OCI-M1 (cell line): ENCODE measurements at places on chromosomes 13 and 19.

GRCh38 chr19:16829010-16829821, at the start of gene SIN3B:
SIN3B (plus strand) TSS chr19:16829398; CDS start chr19:16829421, 23 bp downstream.
- DNase-seq: peak; percentile 97

GRCh38 chr19:41192574-41193429, at the start of gene CYP2S1:
CYP2S1 (plus strand) TSS chr19:41193219; CDS start chr19:41193265, 46 bp downstream.
- DNase-seq: no peak

DNA sequence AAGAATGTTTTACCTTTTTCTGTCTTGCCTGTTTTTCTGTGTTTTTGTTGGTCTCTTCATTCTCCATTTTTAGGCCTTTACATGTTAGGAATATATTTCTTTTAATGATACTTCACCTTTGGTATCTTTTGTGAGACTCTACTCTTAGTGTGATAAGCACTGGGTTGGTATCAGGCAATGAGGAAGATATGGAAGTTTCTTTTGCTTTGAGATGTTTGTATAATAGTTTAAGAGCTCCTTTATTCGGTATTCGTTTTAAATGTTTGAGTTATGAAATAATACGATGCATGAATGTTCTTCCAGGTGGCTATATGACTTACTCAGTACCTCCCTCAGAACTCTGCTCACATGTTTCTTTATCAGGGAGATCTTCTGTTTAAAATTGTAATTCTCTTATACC, 144.8 kb downstream of the PDS5B start:
- DNase-seq: no peak

GRCh38 chr13:79190932-79191331, 215.1 kb downstream of the RBM26 start:
- peak; percentile 51 for DNase-seq

DNA sequence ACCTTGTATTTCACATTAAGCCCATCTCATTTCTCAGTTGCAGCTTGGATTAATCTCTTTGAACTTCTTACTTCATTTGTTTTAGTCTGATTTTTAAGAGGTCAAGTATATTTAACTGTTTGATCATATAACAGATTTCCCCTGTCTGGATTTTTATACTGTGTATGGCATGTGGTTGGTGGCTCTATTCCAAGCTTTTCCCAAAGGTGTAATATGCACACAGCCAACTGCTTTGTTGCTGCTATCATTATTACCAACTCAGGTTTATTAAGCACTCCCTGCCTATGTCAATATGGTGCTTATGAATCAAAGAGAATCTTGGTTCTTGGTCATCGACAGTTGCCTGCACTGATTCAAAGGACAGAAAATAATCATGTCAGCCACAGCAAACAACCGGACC, 92.6 kb downstream of the RAP2A start:
- no peak for DNase-seq

DNA sequence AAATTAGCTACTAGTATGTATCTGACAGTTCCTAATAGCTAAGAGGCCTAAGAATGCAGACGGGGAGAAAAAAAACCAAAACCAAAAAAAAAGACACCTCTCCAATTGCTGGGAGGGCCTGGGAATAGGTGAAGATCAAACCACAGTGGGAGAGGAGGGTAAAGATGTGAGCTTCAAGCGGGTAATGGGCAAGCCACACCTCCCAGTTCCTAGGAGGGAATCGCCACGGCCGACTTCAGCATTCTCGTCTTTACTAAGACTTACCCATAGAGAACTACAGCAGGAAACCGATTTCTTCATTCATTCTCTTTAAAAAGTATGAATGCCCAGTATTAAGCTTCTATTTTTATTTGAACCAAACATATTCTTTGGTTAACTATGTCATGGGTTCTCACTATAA, 5.6 kb upstream of the EEF1AKMT1 start:
- DNase-seq: no peak

GRCh38 chr19:11942008-11942842, 17.3 kb downstream of the ZNF700 start:
- DNase-seq: no peak

DNA sequence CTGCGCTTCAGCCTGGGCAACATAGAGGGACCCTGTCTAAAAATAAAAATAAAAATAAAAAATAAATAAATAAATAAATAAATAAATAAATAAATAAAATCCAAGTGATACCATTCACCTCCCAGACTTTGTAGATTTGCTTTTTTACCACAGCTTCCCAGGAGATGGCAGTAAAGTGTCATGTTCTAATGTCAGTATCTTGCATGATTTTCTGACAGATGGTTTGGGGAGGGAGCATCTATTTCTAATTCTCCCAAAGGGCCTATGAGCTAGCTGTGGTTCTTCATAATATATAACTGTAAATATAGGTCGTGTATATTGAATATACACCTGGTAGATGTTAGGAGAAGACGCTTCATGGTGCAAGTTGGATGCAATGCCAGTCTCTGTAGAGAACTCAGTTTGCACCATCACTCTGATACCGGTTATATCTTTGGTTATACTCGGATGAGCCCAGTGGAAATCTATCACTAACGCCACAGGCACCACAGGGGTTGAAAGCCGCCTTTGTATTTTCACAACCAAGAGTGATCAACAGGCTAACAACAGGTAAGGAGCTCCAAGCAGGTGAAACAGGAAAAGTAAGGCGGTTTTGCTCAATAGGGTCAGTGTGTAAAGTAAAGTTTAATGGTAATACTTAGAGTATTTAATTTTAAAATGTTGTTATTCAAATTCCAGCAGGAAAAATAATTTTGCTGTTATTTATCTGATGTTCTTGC, 13.9 kb downstream of the APLP1 start:
- peak; percentile 89 for DNase-seq

DNA sequence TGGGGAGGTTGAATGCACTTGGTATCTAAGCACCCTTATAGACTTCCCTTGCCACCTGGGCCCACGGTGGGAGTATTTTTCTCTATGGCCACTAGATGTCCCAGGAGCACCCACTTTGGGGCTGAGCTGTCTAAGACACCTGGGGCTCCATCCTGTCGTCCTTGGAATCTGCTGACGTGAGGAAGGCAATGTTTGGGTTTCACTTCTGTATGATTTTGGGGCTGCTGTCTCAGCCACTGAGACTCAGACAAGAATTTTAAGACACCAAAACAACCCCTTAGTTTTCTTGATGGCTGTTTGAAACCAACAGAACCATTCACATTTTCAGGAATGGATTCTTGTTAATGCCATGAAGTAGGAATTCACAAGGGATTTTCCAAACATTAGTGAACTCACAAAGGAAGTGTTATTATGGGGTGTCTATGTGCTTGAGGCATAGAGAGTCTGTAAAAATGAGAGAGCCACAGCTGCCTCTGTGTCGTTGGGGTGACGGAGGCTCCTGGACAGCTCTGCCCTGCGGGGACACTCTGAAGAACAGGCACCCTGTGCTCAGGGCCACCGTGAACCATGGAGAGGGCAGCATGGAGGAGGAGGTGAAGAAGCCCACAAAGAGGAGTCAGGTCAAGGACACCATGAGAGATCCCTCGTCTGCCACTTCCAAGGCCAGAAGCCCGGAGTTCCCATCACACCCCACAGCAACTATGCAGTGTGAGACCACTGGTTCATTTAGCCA, 106.8 kb upstream of the SPATA13 start:
- peak; percentile 63 for DNase-seq

- no peak for DNase-seq
These were observed 1.7 kb upstream of the SMAD9 start for GRCh38 chr13:36921631-36922301.

- DNase-seq: peak; percentile 78
These were observed 11.9 kb upstream of the FRY start for GRCh38 chr13:32019612-32020233.

GRCh38 chr13:107277911-107278310, 710.0 kb upstream of the ARGLU1 start:
- no peak for DNase-seq

- no peak for DNase-seq
These were observed 19.1 kb upstream of the KLF12 start for GRCh38 chr13:74153316-74153715.

DNA sequence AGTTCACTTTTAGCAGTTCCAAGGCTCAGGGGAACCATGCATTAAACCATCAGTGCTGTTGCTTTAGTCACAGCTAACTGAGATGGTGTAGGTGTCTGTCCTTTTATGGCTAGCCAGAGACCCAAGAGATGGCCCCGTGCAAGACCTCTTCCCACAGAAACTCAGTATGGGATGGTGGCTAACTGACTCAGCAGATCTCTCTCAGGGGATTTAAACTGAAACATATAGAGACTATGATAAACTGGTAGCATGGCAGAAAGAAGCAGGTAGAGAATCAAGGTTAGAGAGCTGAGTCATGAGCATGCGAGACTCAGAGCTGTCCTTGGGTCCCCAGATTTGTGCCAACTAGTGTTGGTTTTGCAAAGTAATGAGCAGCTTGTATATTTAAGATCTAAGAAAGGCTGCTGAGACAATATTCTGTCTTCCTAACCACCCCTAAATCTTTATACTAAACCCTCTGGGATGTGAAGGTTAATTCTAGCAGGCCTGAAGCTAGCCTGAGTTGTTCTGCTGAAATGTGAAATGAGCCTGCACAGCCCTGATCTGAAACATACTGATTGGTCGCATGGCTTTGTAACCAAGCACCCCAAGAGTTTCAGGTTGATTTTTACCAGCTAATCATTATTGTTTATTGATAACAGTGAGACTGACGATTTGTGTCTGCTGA, 6.5 kb upstream of the SCEL start:
- DNase-seq: no peak

- peak; percentile 18 for DNase-seq
These were observed 13.3 kb downstream of the FAM216B start for GRCh38 chr13:42794577-42795275.

DNA sequence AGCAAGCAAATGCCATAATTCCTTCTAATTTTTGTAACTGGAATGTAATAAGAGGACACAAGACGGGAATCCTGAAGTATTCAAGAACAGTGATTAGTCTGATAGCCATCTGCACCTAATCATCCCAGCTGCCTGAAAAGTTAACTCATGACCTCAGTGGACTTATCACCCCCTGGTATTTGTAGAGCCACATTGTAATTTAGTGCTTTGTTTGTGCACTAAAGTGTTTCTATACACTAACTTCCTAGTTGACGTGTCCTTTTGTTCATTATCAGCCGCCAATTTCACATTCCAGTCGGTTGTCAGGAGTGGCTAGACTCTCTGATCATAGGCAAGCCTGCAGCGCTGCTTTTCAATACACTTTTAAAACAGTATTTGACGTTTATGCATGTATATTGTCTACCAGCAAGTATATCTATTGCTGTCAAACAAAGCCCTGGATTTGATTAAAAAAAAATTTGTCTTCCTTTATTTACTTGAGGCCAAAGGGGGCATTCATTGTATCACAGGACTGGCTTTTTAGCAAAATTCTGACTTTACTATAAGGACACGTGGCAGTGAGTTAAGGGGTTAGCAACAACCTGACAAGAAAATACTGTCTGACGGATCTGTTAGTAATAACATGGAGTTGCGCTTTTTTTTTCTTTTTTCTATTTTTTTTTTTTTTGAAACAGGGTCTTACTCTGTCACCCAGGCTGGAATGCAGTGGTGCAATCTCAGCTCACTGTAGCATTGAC, 10.4 kb upstream of the SOX21 start:
- no peak for DNase-seq

DNA sequence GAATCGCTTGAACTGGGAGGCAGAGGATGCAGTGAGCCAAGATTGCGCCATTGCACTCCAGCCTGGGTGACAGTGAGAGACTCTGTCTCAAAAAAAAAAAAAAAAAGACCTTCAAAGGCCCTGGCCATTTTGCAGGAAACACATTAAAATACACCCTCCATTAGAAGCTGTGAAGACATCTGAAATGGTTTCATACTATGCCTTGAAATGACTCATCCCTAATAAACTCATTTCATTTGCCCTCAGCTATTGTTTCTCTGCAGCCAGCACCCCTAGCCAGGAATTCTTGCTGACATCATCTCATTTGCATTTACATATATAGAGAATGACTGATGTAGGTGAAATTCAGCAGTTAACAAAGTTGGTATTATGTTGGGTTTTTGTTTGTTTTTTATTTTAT, 8.7 kb downstream of the EML2 start:
- no peak for DNase-seq

DNA sequence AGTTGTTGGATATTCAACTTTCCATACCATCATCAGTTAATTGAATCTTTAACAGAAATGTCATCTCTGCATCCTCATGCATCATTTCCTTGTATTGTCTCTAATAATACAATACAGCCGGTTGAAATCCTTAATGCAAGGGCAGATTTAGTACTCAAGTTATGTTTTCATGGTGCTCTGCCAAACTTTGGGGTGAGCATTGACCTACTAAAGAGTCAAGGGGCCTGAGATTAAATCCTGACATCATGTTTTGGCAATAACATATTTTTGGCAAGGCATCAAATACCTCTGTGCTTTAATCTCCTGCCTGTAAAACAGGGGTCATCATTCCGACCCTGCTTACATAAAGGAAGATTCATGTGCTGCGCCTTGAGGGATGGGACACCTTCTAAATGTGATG, 42.7 kb upstream of the ABCC4 start:
- no peak for DNase-seq

DNA sequence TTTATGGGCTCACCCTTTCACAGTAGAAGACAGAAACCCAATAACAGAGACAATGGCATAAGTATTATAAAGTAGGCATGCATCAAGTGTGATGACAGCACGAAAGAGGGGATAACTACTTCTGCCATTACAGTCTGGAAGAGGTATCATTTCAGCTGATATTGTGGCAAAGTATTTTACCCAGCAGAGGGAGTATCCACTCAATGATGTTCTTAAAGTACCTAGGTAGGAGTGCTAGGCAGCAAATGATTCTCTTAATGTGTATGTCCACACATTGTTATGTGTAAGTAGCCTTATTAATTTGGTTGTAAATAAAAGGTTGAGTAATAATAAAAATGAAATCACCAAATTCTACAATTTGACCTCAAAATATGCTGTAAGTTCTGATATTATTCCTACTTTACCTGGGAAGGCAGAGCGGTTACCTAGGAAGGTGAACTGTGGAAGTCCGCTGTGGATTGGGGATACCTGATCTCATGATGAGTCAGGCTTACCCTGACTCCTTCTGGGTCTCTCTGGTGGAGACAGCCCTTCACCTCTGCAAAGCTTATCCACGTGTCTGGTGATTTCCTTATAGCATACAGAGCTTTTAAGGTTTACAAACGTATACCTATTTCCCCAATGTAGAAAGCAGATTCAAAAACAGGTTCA, 4.1 kb upstream of the UBAC2 start:
- peak; percentile 34 for DNase-seq

DNA sequence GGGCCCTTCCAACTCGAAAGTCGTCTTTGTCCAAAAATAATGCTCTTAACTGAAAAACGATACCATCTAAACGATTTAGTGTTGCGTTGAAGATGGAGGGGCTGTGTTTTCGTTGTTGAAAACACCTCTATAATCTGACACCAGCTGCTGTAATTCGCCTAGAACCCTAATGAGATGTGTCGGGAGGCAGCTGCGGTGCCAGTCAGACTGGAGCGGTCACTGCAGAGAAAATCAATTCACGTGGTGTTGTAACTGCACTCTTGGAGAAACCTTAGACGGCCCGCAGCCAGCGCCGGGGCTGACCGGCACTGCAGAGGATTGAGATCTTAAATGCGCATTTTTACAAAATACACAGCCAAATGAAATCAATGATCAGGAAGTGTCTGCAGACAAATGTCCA, 339.1 kb downstream of the ZNF536 start:
- no peak for DNase-seq

- DNase-seq: no peak
These were observed 1265.5 kb downstream of the PCDH9 start for GRCh38 chr13:65964672-65965071.

- DNase-seq: no peak
These were observed 1109.0 kb downstream of the UQCRFS1 start for GRCh38 chr19:28103921-28104320.

- no peak for DNase-seq
These were observed 299.3 kb downstream of the ENOX1 start for GRCh38 chr13:43487461-43487860.
